ENCODE measurements at places on chromosomes 13 and 19.

GRCh38 chr13:93368718-93369117, 142.1 kb downstream of the GPC6 start:
- H3K4me3 ChIP-seq, result no peak overlapping the region
- H3K36me3 ChIP-seq, result no peaks in the 10 kb centered on the region
- no peaks in the 10 kb centered on the region for H3K27me3 ChIP-seq
- H3K4me1 ChIP-seq, result no peaks in the 10 kb centered on the region
- H3K27ac ChIP-seq, result no peak overlapping the region

- no peak for DNase-seq
- no peaks in the 10 kb centered on the region for H3K27me3 ChIP-seq
- H3K4me1 ChIP-seq, result no peaks in the 10 kb centered on the region
- peaks cover 45% of the 10 kb centered on the region for H3K36me3 ChIP-seq
These were observed 11.3 kb upstream of the PRKD2 start for GRCh38 chr19:46728208-46728607.

- DNase-seq, result no peak
- no peaks in the 10 kb centered on the region for H3K27me3 ChIP-seq
- H3K27ac ChIP-seq, result no peak overlapping the region
- H3K4me3 ChIP-seq, result no peak overlapping the region
- H3K36me3 ChIP-seq, result no peaks in the 10 kb centered on the region
These were observed 31.7 kb upstream of the C1QTNF9B start for GRCh38 chr13:23928985-23929384.

DNA sequence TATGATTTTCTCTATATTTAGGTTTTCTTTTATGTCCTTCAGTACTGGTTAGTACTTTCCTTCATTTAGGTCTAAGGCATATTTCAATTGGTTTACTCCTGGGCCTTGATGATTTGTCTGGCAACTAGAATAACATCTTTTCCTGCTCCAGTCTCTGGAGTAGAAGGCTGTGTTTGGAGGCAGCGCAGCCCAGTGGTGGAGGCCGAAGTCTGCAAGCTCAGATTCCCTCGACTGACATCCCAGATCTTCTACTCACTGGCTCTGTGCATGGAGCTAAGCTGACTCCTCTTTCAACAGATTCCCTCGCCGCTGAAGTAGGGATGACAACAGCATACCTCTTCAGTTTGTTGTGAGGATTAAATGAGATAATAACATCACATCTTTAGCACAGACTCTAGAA, 141.0 kb downstream of the RAP2A start:
- no peaks in the 10 kb centered on the region for H3K27me3 ChIP-seq
- H3K4me1 ChIP-seq, result peaks cover 9% of the 10 kb centered on the region
- H3K27ac ChIP-seq, result no peak overlapping the region
- peak; percentile 43 for DNase-seq

GRCh38 chr19:1766800-1767352, 13.6 kb downstream of the ONECUT3 start:
- no peak for DNase-seq
- no peaks in the 10 kb centered on the region for H3K4me1 ChIP-seq
- H3K36me3 ChIP-seq, result no peaks in the 10 kb centered on the region
- H3K4me3 ChIP-seq, result no peak overlapping the region
- H3K27ac ChIP-seq, result no peak overlapping the region

DNA sequence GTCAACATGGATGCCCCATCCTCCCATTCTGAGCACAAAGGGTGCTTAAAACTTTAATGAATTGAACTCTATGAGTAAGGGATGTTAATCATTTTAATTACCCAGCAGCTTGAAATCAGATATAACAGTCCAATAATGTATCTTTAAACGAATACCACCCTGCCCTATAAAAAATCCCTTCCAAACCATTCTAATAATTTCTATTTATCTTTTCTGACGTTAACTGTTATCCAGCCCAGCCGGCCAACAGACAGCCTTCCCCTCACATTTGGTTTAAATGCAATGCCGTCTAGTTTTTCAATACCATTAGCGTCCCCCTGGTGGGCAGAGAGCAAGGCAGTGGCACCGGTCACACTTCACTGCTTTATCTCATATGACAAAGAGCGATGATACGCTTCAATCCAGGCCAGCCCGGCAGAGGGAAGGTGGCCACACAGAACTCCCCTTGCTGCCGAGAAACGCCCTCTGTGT, 402.2 kb upstream of the ZNF507 start:
- no peaks in the 10 kb centered on the region for H3K27me3 ChIP-seq
- H3K27ac ChIP-seq, result no peak overlapping the region
- H3K4me3 ChIP-seq, result no peak overlapping the region
- no peaks in the 10 kb centered on the region for H3K4me1 ChIP-seq
- peak; percentile 26 for DNase-seq
- H3K36me3 ChIP-seq, result no peaks in the 10 kb centered on the region

DNA sequence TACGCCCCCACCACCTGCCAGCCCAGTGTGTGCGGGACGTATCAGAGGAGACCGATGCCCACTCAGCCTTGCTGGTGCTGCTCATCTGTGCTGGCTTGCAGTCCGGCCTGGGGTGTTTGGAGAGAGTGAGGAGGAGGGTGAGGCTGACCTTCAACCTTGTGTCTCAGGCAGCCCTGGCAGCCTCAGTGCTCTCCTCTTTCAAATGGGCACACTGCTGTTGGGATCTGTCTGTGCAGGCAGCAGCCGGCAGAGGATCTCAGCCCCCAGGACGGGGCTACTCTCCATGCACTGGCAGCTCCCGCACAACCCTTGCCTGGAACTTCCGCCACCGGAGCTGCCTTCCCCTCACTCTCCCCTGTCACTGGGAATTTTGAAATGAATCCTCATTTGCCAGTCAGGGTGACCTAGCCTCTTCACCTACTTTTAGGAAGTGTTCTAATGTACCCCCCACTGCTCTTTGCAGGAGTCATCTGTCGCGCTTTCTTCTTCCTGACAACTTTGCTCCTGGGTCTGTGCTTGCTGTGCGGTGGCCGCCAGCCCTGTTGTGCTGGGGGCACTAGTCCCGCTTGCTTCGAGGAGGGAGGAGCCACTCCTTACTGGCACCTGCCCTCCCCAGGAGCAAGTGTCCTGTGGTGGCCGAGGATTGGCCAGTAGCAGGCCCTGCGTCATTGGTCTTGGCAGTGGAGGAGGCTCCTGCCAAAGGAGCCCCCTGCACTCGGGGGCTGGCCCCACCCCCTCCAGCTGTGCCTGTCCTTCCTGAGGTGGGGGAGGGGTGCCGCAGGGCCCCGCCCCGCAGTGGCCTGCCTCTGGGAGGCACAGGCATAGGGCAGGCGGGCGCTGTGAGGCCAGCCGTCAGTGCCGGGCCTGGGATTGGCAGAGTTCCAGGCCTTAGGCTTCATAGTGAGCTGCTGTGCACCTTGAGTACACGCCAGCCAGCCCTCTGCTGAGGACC, 53.4 kb downstream of the TSSK6 start:
- no peaks in the 10 kb centered on the region for H3K36me3 ChIP-seq
- H3K4me1 ChIP-seq, result peaks cover 49% of the 10 kb centered on the region
- H3K27me3 ChIP-seq, result no peaks in the 10 kb centered on the region
- H3K27ac ChIP-seq, result peak overlapping the region; percentile 95
